ENCODE measurements at places on chromosomes 13 and 19.
A peak's percentile ranks its signal among the peaks of the same experiment; 100 is the strongest.

- DNase-seq, result no peak
Observed at GRCh38 chr19:32343550-32344262, 1.7 kb upstream of the ZNF507 start.

- DNase-seq, result no peak
Observed at GRCh38 chr13:35979361-35979951, 151.7 kb downstream of the DCLK1 start.

- DNase-seq, result no peak
Observed at GRCh38 chr13:64332048-64332447, 2898.1 kb downstream of the PCDH9 start.

DNA sequence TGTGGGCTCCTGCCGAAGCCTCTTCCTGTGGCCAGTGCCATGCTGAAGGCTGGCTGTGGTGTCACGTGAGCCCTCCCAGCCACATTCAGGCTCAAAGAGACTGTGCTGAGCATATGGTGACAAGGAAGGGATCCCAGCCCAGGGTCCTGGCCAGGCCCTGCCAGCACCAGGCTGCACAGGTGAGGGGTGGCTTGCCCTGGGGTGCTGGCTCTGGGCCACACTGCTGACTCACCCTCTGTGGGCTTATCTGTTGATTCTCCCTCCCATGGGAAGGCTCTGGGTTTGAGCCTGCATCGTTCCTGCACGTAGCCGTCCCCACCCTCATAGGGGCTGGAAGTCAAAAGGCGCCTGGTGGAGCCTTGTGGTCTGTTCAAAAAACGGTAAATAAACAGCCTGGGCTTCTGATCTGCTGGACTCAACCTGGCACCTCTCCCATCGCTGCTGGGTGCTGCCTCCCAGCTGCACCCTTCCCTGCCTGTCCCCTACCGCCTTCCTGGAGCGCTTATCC, 31.1 kb downstream of the DNM2 start:
- no peak for DNase-seq

- DNase-seq, result no peak
Observed at GRCh38 chr13:97700306-97700848, 253.1 kb upstream of the IPO5 start.

DNA sequence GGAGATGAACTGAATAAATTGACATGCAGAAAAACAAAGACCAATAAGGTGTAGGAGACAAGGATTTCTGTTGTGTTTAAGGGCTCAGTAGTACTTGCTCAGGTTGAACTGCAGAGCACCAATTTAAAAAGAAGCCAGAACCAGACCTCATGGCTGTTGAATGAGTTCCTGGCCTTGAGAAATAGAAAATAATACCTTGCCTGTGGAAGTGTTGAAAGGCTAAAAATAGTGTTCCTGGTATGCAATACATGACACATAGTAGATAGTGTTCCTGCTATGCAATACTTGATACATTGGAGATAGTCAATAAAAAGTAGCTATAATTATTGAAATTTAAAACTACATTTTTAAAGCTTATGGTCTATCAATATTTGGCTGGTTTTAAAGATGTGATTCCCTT, 595.8 kb downstream of the PCDH9 start:
- no peak for DNase-seq

GRCh38 chr19:49113762-49114629, at the start of gene LIN7B:
TSS of gene LIN7B (plus strand) at chr19:49114370. CDS start at chr19:49114405, 35 bp downstream.
- DNase-seq, result peak; percentile 67

DNA sequence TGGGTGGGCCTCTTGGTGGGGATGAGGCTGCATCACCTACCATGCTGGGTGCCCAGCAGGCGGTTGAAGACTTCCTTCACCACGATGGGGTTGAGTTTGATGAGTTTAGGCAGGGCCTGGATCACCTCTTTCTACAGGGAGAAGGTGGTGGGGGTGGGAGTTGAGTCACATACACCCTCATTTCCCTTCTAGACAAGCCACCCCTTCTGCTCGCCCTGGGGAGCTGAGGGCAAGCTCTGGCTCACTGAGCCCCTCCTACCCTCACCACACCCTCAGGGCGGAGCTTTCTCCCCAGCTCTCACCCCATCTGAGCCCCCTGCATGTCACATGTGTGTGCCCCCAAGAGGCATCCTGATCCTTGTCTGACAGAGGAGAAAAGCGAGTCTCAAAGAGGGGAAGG, 7.6 kb upstream of the RSPH6A start:
- no peak for DNase-seq

DNA sequence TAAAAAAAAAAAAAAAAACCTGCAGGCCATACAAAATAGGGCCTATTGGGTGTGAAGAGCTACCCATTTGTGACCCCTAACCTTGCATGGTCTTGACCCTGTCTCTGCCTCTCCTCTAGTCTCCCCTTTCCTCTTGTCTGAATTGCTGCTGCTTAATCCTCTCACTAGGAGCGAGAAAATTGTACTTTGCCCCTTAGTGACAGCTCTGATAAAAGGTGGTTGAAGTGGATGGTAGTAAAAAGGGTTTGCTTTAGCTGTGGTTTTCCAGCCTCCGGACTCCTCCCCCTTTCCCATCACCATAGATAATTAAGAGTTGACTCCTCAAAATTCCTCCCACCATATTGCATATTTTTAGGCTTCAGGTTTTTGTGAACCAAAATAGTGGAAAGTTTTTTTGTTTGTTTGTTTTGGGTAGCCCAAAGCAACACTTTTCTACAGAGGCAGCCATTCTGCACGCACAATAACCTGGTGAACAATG, 23.5 kb downstream of the ACTN4 start:
- DNase-seq, result no peak

DNA sequence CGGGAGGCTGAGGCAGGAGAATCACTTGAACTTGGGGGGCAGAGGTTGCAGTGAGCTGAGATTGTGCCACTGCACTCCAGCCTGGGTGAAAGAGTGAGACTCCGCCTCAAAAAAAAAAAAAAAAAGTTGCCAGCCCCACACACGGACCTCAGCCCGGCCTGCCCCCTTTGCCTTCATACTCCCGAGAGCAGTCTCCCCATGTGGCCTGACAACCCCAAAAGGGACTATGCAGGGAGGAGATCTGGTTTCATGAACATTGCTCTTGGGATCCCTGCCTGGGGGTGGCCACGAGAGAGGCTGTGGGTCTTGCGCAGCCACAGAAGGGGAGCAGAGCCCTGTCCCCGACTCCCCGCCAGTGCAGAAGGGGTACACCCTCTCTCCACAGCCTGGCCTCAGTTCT, 30.9 kb upstream of the ADGRE5 start:
- no peak for DNase-seq

DNA sequence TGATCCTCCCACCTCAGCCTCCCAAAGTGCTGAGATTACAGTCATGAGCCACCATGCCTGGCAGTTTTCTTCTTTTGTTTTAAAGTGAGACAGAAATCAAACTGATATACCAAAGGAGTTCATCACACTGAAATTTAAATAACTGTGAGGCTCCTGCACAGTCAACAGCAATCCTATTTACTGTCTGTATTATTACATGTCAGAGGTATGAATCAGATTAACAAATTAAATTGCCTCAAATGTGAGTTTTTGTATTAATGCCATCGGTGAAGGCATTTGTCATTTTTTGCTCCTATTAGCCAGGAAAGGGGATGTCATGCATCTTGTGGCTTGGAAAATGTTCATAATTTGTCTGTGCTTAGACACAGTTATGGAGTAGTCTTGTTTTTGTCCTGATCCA, 20.4 kb downstream of the DCT start:
- no peak for DNase-seq

GRCh38 chr19:48258350-48258749, 2.6 kb upstream of the CARD8 start:
- no peak for DNase-seq

GRCh38 chr19:48511800-48512503, at the start of gene LMTK3:
TSS of gene LMTK3 (minus strand) at chr19:48511835. CDS start at chr19:48511576, 259 bp downstream.
- DNase-seq, result peak; percentile 74

DNA sequence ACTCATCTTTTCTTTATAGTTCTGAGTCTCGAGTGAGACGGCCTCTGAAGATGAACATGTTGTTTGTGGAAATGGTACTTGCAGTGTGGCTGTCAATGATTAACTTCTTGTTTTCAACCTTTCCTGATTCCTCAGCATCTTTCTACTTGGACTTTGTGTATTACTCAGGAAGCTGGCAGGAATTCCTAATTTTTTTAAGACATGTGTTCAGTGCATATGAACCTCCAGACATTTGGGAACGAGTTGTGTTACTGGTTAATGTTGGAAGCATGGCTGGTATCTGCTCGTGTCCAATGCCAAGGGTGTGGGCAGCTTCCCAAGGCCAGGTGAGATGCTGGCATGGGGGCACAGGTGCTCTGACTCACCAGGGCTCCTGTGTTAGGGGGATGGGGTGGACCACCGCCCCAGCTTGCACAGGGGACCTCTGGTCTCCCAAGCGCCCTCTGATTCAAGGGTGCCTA, 61.1 kb upstream of the MCF2L start:
- no peak for DNase-seq

DNA sequence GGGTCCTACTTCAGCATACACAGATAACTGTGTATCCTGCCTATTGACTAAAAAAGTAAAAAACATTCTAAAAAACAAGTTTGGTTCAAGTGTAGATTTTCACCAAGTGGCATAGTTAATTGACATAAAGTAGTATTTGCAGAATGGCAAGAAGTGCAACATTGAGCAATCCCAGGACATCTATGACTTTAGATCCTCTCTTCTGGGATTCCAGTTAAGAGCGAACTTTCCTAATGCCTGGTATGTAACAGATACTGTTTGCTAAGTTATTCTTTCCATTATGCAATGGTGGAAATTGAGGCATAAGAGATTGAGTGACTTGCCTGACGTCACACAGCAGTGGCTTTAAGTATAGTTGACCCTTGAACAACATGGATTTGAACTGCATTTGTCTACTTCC, 96.1 kb downstream of the ZMYM2 start:
- no peak for DNase-seq

DNA sequence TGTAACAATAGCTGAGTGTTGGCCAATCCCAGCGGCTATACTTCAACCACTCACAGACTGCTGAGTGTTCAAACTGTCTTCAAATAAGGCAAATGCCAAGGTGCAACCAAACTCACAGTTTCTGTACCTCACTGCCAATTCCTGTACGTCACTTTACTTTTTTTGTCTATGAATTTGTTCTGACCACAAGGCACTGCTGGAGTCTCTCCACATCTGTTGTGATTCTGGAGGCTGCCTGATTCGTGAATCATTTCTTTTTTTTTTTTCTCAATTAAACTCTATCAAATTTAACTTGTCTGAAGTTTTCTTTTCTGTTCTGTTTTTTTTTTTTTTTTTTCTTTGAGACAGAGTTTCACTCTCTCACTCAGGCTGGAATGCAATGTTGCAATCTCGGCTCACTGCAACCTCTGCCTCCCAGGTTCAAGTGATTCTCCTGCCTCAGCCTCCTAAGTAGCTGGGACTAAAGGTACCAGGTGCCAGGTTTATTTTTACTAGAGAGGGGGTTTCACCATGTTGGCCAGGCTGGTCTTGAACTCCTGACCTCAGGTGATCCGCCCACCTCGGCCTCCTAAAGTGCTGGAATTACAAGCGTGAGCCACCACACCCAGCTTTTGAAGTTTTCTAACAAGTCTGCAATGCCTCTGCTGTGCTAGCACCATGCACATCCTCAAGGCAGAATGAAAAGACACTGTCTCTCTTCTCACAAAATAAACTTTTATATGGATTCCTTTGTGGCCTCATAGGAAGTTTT, 401.7 kb downstream of the IRS2 start:
- no peak for DNase-seq
